ENCODE measurements at places on chromosomes 16 and 17. TPM values are rescaled to one million over a fixed set of nuclear protein-coding genes. Genes with fewer than 3 reads are reported as not detected.

The SDR42E2 gene
- polyA plus RNA-seq = not detected

GRCh38 chr17:15648386-15648785, 28.9 kb upstream of the FBXW10B start:
- peak; percentile 21 for DNase-seq

The TNK1 gene
- 1.2 TPM for polyA plus RNA-seq

The KRTAP3-1 gene
- not detected for polyA plus RNA-seq

DNA sequence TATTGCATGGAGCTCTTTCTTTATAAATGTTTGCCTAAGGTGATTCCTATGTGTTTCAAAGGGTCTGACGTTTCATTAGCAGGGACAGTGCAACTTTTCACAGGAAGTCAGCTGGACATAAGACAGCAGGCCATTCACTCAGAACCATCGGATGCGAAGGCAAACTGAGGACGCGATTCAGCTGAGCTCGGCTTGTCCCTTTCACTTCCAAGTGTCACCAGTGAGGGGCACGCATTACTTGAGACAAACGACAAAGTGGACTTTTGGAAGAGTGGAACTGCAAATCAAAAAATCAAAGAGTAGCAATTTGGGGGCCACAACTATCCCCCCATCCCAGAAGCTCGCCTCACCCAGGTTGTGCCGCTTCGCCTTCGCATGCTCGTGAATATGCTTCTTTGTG, 14.6 kb downstream of the USP22 start:
- DNase-seq = no peak

All from GM23248 (cell line).